Right cardiac atrium (tissue), 5 donors: ENCODE measurements at places on chromosomes 13 and 19.
A peak's percentile ranks its signal among the peaks of the same experiment; 100 is the strongest.

DNA sequence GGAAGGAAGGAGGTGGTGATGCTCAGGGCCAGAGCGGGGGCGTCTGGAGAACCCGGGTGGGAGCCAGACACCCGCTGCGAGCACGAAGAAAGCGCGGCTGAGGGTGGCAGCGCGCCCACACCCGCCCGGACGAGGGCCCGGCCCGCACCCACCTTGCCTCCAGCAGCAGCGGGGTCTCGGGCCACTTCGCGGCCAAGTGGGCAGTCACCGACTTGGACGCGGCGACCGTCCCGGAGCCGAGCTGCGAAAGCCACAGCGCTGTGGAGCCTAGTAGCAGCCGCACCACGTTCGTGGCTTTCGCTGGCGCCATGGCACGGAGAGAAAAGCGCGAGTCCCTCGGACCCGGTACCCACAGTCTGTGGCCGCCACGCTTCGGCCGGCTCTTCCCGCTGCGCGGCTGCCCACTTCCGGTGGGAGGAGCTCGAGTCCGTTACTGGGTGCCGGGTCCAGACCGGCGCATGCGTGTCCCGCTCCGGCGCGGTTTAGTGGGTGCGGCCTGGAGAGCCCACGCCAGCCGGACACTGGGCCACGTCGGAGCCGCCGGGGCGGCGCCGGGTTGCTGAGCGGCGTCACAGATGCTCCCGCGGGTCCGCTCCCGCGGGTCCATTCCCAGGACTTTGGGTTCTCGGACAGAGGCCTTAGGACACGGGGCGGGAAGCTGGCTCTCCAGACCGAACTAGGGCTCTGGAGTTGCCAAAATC, at the start of gene UGGT2:
TSS of gene UGGT2 (minus strand) at position 399 of the 701 bp plus-strand sequence. CDS start at position 310, 89 bp downstream.
- peak; percentile 99 for DNase-seq

GRCh38 chr13:95926231-95926630, 127.0 kb downstream of the UGGT2 start:
- no peak for DNase-seq

DNA sequence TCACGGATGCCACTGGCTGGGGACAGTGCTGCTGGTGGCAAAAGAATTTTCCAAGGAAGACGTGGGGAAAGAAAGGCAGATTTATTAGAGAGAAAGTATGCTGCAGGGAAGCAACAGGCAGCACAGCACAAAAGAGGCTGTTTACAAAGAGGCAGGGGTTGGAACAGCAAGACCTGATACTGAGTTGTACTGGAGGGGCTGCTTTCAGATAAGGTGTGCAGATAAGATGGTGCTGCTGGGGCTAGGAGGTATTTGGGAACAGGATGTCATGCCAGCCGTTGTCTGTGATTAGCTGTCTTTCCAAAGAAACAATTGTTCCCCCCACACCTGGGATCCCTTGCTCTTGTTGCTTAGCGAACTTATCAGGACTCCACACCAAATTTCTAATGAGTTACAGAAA, 2023.3 kb upstream of the PCDH20 start:
- DNase-seq = no peak

- DNase-seq = peak; percentile 62
Observed at GRCh38 chr19:49468199-49468598, 5.8 kb upstream of the FLT3LG start.

DNA sequence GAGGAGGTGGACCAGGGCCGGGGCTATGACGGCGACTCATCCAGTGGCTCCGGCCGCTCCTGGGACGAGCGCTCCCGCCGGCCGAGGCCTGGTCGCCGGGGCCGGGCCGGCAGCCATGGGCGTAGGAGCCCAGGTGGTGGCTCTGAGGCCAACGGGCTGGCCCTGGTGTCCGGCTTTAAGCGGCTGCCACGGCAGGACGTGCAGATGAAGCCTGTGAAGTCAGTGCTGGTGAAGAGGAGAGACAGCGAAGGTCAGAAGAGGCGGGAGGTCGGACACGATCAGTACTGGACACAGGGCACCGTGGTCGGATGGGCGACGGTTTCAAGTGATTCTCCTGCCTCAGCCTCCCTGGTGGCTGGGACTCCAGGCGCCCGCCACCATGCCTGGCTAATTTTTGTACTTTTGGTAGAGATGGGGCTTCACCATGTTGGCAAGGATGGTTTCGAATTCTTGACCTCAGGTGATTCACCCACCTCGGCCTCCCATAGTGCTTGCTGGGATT, 22.3 kb downstream of the TJP3 start:
- DNase-seq = no peak

- DNase-seq = no peak
Observed at GRCh38 chr19:30864391-30865215, 484.6 kb downstream of the TSHZ3 start.

- DNase-seq = no peak
Observed at GRCh38 chr13:30652746-30653386, 35.1 kb downstream of the USPL1 start.

- DNase-seq = no peak
Observed at GRCh38 chr13:77374786-77375185, 47.9 kb upstream of the MYCBP2 start.

GRCh38 chr13:52348983-52349780, 56.8 kb downstream of the THSD1 start:
- DNase-seq = no peak

DNA sequence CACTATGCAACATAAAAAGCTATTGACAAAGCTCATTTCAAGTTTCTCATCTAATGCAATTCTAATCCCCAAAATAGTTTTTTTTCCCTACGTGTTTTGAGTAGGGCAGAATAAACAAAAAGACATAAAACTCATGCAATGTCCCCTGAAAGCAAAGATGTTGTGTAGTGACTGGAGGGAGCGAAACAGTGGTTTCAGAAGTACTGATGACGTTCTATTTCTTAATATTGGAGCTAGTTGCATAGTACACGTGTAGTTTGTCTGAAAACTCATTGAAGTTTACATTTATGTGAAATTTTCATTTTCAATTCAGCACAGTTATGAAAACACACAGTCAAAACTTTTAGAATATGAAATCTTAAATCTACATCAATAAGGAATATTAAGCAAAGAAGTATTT, 31.6 kb downstream of the USP12 start:
- no peak for DNase-seq

- DNase-seq = peak; percentile 80
Observed at GRCh38 chr19:9847087-9847671, 12.1 kb downstream of the PIN1 start.

DNA sequence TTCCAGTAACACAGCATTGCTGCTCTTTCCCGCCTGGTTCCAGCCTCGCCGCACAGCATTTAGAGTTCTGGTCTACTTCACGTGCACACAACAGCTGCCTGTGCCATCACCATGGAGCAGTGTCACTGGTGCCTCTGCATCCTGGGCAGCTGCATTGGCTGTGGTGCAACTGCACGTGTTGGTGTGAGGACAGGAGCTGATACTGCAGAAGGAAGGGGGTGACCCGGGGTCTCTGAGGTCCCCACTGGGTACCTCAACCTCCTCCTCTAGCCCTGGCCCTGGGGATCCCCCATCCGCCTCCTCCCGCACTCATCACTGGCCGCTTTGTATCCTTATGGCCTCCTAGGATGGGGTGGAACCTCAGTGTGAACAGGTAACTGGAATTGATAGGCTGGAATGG, 112.5 kb downstream of the SOX1 start:
- no peak for DNase-seq

DNA sequence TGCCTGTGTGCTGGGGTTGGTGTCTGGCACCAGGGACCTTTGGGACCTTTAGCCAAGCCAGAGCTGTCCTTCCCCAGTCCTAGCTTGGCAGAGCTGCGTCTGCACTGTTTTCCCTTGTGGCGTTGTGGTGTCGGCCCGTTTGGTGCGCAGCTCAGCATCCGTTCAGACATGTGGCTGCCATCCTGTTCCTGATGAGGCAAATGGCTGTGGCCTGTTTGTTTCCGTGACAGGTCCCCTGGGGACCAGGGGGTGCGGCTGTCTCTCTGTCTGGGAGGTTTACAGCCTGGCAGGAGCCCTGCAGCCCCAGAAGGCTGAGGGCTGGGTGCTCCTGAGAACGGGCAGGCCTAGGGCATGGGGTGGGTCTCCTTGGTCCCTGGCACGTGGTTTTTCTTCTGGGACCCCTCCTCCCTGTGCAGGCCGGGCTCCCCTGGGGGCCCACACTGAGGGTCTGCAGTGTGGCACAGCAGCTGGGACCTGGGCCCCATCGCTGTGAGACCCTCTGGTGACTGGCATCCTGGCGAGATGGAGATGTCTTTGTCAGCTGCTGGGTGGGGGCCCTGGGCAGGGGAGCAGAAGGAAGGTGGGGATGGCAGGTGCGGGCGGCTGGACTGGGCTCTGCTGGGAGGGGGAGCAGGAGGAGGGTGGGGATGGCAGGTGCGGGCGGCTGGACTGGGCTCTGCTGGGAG, 4.0 kb downstream of the SPPL2B start:
- peak; percentile 66 for DNase-seq

DNA sequence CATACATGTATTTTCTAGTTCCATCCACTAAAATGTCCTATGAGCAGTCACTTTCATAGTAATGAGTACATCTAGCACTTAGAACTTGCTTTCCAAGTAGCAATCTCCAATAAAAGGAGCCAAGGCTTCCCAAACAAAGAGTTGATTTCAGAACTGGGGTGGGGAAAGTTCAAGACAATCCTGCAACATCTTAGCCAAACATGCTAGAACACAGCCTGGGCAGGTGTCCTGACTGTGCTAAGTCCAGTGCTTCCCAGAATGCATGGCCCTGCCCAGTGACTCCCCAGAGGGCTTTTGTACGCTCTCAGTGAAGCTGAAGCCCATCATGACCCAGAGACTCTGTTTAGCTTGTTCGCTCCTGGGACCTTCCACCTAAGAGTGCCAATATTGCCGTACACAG, 106.7 kb upstream of the UBAC2 start:
- no peak for DNase-seq

- no peak for DNase-seq
Observed at GRCh38 chr13:113098162-113098732, 7.3 kb upstream of the F7 start.

GRCh38 chr13:40588101-40588500, 78.3 kb downstream of the FOXO1 start:
- no peak for DNase-seq

DNA sequence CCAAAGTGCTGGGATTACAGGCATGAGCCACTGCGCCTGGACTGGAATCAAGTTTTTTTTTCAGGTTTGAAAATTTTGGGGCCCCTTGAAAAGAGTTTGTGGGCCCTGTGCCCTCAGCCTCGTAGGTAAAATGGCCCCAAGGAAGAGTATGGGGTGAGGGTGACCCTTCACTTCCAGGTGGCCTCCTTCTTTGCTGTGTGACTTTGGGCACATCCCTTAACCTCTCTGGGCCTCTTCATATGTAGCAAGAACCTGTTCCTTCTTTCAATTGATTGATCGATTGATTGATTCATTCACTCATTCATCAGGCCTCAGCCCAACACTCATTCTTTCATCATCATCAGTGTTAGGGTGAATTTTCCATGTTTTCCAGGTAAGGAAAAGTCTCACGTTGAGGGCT, 3.4 kb upstream of the TMEM221 start:
- DNase-seq = no peak

DNA sequence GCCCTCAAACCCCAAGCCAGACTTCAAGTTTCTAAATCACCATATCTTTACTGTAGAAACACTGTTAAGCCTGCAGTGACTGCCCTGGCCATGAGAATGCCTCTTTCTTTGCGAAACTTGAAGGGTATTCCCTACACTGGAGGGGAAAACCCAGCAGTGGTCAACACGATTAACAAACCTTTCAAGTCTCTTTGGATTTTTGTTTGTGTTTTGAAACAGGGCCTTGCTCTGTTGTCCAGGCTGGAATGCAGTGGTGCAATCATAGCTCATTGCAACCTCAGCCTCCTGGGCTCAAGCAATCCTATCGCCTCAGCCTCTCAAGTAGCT, 17.4 kb upstream of the POMP start:
- DNase-seq = no peak

DNA sequence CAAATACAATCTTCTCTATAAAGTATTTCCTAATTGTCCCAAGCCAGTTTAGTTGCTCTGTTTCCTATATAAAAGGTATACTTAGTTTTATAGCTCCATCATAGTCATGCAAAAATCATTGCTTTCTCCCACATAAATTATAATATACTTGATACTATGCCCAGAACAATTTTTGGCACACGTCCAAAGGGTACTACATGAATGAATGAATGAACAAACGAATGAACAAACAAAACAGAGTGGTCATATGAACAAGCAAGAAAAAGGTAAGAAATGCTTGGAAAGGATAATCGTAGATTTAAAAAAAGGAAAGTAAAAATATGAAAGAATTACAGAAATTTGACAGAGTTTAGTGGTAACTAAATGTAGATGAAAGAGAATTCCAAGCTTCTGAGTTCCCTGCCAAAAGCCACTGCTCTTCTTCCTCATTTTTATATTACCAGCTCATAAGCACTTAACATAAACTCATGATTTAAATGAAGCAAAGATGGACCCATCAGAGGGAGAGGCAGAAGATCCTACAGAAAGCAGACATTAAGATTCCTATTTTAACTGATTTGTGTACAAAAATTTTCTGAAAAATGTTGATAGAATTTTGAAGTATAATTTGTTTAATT, 123.2 kb downstream of the ENOX1 start:
- DNase-seq = no peak

GRCh38 chr19:13932911-13933393, 5.3 kb downstream of the PODNL1 start:
- DNase-seq = no peak

DNA sequence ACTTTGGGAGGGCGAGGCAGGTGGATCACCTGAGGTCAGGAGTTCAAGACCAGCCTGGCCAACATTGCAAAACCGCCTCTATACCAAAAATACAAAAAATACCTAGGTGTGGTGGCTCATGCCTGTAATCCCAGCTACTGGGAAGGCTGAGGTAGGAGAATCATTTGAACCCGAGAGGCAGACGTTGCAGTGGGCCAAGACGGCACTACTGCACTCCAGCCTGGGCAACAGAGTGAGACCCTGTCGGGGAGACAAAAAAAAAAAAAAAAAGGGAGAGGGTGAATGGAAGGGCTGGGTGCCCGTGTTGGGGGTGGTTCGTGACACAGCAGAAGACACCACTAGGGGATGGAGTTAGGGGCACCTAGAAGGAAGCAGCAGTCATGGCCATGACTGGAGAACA, 10.8 kb downstream of the CFD start:
- no peak for DNase-seq

DNA sequence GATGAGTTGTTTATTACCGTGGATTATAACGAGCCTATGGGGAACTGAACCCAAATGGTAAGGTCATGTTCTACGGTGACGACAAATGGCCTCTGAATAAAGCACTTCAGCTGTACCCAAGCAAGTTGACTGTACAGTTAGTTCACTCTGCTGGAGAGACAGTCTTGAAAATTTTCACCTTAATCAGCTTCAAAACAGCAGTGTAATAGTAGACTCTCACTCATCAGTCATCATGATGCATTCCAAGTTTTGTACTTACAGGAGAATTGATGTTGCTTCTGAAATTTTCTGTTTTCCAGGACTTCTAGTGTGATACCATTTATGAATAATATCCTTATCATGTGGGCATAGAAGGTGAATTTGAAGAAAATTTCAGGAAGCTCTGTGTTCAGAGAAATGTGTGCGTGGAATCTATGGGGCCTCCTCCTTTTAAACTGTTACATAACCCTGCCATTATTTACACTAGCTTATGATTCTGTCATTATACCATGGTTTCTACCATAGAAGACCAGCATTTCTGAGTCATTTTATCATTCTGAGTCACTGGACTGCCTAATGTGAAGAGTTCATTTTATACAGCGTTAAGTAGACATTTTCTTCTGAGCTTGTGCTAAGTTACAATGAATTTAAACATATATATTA, 96.9 kb downstream of the WDFY2 start:
- no peak for DNase-seq
